ENCODE measurements at places on chromosomes 6 and 20.

- DNase-seq, result peak; percentile 61
Observed at GRCh38 chr20:36572701-36573102, 695 bp upstream of the TGIF2 start.

GRCh38 chr6:45036103-45036502 is 292.0 kb upstream of the RUNX2 start:
- no peak for DNase-seq

- no peak for DNase-seq
Observed at GRCh38 chr6:166561771-166562359, 24.6 kb downstream of the RAMACL start.

DNA sequence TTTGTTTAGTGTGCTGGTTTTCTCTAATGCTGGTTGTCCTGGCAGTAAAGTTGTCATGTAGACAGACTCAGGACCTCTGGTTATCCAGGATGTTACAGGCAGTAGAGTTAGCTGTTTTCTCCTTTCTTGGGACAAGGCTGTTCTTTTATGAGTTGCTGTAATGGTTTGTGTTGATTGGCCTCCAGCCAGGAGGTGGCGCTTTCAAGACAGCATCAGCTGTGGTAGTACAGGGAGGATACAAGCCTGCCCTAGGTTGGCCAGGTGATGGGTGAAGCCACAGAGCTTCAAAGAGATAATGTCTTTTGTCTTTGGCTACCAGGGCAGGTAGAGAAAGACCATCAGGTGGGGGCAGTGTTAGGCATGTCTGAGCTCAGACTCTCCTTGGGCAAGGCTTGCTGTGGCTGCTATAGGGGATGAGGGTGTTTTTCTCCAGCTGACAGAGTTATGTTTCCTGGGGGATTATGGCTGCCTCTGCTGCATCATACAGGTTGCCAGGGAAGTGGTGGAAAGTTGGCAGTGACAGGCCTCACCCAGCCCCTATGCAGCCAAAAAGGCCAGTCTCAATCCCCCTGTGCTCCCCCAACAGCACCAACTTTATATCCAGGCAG is 127.2 kb upstream of the TAB2 start:
- DNase-seq, result peak; percentile 38

DNA sequence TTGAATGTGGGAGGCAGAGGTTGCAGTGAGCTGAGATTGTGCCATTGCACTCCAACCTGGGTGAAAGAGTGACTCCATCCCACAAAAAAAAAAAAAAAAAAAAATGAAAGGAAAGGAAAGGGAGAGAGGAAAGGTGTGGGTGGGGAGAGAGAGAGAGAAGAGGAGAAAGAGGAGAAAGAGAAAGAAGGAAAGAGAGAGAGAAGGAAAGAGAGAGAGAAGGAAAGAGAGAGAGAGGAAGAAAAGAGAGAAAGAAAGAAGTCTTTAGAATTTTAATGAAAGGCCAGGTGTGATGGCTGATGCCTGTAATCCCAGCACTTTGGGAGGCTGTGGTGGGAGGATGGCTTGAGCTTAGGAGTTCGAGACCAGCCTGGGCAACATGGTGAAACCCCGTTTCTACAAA is 7.7 kb upstream of the BCAS4 start:
- DNase-seq, result no peak

DNA sequence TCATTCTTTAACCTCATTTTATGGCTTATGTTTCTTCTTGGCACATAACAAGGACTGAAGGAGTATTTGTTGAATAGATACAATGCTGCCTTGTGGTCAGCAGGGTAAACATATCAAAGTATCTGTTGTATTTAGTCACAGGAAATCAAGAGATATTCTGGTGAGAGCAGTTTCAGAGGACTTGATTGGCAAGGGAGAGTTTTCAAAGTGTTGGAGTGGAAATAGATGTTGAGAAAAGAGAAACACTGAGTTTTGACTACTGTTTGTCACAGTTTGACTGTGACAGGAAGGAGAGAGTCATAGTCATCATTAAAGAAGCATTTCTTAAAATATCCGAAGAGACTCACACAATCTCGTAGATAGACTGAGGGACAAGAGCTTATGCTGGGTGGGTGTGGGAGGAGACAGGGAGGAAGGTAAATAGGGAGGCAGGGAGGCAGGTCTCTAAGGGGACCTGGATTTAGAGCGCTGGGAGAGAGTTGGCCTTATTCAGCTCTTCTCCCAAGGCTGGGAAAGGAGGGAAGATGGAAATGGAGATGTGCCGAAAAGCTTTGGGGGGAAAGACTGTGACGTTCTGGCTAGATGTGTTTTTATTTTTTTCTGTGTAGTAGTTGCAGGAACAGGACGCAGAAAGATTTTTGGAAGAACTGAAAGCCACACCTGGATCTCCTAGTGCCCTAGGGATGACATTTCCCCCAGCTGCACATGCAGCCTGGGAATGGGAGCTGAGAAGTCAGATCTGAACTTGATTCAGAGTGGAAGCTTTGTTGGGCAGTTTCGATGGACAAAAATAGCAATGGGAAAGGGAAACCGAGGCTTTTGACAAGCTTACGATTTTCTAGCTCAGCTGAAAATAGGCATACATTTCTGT is 65.0 kb upstream of the IFNGR1 start:
- DNase-seq, result no peak

DNA sequence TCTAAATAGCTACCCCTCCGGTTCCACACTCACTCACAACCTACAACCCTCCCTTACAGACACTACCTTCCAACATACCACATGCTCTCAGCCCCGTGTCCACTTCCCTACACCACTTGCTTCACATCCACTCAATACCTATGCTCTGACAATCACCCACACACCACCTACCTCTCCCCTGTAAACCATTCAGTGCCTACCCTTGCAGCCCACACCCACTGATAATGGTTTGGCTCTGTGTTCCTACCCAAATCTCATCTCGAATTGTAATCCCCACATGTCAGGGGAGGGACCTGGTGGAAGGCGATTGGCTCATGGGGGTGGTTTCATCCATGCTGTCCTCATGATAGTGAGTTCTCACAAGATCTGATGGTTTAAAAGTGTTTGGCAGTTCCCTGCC is 9.8 kb upstream of the ZNF343 start:
- no peak for DNase-seq

GRCh38 chr6:41386594-41386993 is 51.2 kb downstream of the NCR2 start:
- DNase-seq, result no peak

GRCh38 chr20:51610111-51610510 is 67.6 kb upstream of the NFATC2 start:
- DNase-seq, result no peak

DNA sequence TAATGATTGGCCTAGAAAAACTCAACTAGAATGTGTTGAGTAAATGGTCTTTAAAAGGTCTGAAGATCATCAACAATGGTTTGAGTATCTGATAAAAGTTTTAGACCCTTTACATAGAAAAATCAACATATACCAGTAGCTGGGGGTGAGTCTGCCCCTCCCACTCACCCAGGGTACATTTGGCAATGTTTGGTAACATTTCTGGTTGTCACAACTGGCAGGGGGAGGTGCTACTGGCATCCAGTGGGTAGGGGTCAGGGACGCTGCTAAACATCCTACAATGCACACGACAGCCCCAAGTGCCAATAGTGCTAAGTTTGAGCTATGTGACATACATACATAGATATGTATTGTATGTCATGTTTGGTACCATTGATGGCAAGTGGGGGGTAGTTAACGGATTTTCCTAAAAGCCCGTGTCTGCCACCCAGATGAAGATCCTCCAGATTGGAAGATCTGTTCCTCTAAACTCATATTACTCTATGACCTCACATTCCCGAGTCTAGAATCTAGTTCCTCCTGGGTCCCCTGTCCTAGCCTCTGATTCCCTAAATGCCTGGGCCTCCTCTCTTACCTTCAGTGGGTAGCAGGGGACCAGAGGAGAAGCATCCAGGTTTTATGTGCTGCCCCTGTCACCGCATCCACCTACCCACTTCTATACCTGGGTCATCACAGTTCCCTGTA is 2.5 kb upstream of the MMP9 start:
- DNase-seq, result no peak

- DNase-seq, result no peak
Observed at GRCh38 chr6:53983301-53983700, 127.9 kb upstream of the MLIP start.

DNA sequence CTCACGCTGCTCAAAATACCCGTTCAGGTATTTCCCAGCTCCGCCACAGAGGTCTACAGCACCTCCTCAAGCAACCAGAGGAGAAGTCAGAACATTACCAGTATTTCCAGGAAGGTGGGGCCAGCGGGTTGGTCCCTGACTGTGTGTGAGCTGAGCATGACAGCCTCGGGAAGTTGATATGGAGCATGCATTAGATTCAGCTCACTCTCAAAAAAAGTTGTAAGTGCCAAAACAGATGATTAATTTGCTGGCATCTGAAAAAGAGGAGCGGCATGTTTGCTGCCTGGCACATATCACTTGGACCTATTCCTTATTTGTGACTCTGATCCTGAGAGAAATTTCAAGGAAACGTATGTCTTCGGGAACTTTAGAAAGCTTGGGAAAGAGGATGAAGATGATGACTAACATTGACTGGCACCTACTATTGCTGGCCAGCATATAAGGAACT is 32.3 kb downstream of the ELOVL2 start:
- no peak for DNase-seq

DNA sequence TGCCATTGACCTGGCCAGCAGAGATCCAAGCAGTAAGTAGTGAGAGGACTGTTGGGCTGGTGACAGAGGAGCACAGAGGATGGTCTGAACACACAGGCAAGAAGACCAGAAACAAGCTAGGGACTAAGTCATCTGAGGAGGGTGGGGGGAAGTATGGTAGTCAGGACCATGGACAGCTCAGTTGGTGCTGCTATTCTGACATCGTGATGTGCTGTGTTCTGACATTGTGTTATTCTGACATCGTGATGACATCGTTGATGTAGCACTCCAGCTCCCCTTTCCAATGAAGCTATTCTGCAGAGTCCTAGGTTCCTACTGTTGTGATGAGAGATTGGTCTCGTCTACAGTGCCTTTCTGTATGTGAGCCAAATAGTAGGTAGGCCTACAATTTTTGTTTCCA is 28.7 kb downstream of the CFAP206 start:
- DNase-seq, result peak; percentile 1

- DNase-seq, result no peak
Observed at GRCh38 chr6:20334334-20334733, 67.3 kb upstream of the E2F3 start.

DNA sequence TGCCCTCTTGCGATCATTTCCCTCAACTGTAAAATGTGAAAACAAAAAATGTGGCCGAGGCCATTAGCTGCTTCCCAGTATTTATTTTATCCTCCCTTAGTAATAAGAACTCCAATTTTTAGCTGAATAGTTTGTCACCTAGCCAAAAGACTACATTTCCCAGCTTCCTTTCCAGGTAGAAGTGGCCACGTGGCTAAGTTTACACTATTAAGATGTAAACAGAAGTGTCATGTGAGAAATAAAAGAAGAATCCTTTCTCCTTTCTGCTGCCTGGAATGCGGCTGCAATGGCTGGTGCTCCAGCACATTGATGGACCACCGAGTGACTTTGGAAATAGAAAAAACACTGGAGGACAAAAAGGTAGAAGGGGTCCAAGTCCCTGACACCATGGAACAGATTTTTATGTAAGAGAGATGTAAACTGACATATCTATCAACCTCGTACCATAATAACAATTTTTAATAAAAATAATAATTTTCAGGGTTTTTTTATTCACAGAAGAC is 268.8 kb downstream of the PKHD1 start:
- no peak for DNase-seq

DNA sequence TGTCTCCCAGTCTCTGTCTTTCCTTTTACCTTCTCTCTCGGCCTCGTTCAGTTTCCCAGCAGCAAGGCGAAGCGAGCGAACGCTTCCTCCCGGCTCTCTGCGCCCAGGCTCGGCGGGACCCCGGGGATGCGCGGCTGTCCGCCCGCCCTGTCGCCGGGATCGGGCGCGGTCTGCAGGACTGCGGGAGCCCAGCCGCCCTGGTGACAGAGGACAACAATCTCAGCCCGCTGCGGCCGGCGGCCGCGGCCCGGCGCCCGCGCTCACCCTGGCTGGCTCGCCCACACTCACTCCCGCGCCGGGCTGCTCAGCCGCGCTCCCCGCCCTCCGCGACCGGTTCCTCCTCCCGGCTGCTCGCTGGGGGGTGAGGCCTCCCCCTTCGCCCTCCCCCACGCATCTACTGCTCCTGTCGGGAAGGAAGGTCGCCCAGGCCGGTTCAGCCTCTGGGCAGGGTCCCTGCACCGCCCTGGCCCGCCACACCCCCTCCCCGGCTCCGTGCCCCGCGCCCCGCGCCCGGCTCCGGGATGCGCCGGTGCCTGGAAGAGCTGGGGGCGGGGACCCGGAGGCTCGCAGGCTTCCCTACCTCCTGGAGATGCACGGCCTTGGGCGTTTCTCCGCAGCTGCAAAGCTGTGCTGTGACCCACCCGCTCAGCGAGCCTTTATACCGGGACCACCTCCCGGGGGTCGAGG is 410 bp downstream of the SYNE1 start:
- DNase-seq, result no peak

GRCh38 chr6:157867981-157868380 is 44.9 kb downstream of the SNX9 start:
- no peak for DNase-seq

DNA sequence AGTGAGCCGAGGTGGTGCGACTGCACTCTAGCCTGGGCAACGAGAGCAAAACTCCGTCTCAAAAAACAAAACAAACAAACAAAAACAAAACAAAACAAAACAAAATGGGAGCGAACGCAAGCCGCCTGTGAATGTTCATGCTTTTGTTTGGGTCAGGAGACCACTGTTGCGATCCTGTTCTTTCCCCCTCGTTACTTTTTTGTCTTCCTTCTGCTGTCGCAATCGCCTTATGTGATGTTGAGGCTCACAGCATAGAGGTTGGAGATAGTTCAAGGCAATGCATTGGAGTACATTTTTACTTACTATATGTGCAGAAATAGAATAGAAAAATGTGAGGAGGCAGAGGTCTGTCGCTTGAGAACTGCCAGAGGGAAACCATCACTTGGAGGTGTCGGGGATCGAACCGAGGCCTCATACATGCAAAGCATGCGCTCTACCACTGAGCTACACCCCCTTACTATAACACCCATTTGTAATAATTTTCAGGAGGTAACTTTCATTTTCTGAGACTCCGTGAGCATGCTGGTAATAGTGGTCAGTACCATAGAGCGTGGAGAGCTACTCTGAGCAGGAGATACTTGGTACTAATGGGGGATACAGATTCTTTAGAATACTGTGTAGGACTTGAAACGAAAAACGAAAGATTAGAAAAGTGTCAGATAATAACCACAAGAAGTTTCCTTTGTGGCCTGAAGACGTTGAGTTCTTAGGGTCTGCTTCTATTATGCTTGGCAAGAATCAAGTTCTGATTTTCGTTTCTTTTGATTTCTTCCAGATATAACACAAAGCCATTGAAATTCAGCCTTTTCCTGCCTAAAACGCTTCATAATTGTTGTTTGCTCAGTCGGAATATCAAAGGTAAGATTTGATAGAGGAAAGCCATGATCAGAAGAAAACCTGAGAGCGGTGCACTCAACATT is 121.1 kb downstream of the TRIM27 start:
- no peak for DNase-seq

- no peak for DNase-seq
Observed at GRCh38 chr6:26187981-26188635, 100.9 kb downstream of the HFE start.

GRCh38 chr6:83260577-83260976 is 67.4 kb downstream of the RWDD2A start:
- DNase-seq, result no peak

GRCh38 chr6:4607793-4608192 is 168.4 kb upstream of the CDYL start:
- no peak for DNase-seq

Measured in activated T-helper 9 cell treated with anti-CD3 and anti-CD28 coated beads, Interleukin-2, amount 50 U/mL, for 16 hours (primary cell).